ENCODE measurements at places on chromosomes 5 and 9.

GRCh38 chr5:143023411-143024096 is 253.4 kb downstream of the ARHGAP26 start:
- DNase-seq = no peak

DNA sequence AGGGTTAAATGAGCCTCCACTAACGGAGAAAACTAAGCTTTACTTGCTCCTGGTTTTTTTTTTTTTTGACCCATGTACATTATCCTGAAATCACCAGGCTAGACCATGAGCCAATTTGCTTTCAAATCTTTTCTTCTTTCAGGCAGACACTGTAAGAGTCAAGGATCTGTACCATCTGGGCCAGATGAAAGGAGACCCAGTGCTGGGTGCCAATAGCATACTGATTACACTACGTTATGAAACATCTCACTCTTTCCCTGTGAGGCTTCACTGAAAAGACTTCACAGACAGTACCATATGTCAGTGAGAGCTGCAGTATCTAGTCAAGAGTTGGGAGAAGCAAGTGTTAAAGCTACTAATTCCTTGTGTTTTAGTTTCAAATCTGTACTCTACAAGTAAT is 161.2 kb upstream of the PTPRD start:
- no peak for DNase-seq

DNA sequence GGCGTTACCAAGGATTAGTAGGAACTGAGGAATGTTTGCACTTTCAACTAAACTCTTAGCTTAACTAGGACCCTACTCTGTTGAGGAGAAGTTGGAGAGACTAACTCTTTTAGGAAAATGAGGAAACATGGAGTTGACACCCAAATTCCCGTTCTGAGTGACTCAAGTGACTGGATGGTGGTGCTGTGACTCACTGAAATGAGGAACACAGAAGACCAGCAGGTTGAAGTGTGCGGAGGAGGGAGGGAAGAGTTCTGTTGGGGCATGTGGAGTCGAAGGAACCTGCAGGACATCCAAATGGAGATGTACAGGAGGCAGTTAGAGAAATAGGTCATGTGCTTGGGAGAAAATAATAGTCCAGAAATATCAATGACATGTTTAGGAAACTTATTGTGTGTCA is 8.2 kb downstream of the HEXB start:
- DNase-seq = no peak

GRCh38 chr9:396396-396795 is 181.7 kb downstream of the DOCK8 start:
- no peak for DNase-seq

- DNase-seq = no peak
These were observed 765.3 kb downstream of the MTRR start for GRCh38 chr5:8634219-8634618.

GRCh38 chr9:21267485-21268346 is 27.9 kb upstream of the IFNA14 start:
- no peak for DNase-seq

DNA sequence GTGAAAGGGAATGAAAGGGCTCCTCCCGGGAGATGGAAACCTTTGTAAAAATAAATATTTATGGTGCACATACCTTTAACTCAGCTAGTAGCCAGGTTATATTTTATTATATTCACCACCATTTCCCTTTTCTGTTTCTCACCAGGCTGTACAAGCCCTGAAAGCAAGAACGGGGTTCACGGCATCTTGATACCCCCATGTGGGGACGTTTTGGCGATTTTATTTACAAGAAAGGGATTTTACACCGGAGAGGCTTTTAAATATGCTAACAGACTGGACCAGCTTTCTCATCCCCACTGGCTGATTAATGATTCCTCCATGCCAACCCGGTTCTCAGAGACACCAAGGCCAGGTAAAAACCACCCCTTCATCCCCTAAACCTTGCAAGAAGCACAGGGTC is 19.2 kb downstream of the IL12B start:
- no peak for DNase-seq

Measured in type B pancreatic cell (in vitro differentiated cells).